ENCODE measurements at places on chromosomes 16 and 17.

DNA sequence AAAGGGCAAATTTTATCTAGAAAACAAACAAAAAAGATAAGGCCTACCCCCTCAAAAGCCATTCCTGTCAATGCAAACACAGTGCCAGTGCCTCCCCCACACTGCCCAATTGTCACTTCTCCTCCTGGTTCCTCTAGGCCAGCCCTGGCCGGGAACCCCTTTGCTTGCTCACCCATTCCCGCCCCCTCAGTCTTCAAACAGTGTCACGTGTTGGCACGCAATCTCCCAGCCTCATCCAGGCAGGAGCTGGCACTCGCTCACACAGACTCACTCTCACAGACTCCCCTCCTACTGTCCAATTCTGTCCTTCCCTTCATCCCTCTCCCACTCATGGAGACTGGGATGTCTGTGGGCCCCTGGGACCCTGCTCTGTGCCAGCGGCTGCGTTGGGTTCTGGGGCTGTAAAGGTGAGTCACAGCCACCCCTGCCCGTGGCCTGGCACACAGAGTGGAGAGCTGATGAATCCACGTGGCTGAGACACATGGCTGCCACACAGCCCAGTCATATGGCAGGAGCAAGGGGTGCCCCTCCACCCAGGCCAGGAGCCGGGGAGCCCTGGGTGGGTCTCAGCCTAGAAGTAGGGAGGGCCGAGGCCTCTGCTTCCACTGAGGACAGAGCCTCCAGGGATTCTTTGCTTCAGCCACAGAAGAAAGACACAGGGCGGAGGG is 54.8 kb downstream of the VAC14 start:
- DNase-seq: no peak

- no peak for DNase-seq
These were observed 115.1 kb downstream of the PRKCB start for GRCh38 chr16:23950898-23951297.

GRCh38 chr16:709566-710499 is 4.2 kb upstream of the FBXL16 start:
- peak; percentile 43 for DNase-seq

DNA sequence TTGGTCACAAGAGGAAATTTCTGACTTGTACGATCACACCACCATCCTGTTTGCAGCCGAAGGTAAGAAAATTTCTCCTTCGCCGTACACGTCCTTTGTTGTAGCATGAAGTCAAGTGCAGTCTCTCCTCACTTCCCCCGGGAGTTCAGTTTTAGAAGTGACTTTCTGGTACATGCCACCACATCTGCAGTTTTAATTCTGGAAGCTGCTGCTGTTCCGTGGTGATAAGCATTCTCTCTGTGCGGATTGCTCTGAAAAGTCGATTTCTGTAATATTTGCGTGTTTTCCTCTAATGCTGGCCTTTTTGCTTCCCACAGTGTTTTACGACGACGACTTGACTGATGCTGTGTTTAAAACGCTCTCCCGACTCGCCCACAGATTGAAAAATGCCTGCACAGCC is 20.6 kb downstream of the METTL22 start:
- no peak for DNase-seq

DNA sequence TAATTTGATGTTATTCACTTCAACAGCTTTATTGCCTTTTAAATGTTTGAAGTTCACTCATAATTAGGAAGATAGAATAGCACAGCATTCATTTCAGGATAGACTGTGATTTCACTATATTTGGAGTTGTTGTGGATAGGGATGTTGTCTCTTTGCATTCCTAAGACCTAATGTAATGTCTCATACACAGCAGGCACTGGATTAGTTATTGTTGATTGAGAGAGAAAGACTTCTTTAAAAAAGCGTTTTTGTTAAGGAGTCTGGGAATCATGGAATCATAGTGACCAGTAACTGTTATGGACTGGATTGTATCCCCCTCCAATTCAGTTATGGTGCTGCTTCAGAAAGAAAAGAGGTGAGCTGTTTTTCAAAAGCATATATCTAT is 122.0 kb downstream of the USP22 start:
- DNase-seq: no peak

All from NAMALWA (cell line).